Fibroblast of skin of scalp (primary cell): ENCODE measurements at places on chromosomes 2 and 18.

DNA sequence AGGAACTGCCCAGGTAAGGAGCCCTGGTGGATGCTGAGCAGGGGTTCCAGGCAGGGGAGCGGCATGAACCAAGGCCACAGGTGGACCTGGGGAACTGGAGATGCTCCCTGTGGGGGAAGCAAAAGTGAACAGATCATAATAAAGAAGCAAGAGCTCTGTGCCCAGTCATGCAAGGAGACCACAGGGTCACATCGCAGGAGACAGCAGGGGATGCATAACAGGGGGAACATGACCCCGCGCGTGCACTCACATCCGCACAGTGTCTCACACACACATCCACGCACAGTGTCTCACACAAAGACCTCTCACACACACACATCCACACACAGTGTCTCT is 473.3 kb upstream of the HS6ST1 start:
- no peak for DNase-seq

- no peak for DNase-seq
Observed at GRCh38 chr2:147482111-147482895, 362.5 kb upstream of the ACVR2A start.

GRCh38 chr2:2640371-2640770 is 309.3 kb upstream of the MYT1L start:
- no peak for DNase-seq

DNA sequence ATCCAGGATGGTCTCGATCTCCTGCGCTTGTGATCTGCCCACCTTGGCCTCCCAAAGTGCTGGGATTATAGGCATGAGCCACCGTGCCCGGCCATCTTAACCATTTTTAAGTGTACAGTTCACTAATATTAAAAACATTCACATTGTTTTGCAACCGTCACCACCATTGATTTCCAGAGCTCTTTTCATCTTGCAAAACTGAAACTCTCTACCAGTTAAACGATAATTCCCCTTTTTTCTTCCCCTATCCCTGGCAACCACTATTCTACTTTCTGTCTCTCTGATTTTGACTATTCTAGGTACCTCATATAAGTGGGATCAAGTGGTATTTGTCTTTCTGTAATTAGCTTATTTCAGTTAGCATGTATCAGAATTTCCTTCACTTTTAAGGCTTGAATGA is 16.8 kb upstream of the NEUROD1 start:
- no peak for DNase-seq

- peak; percentile 73 for DNase-seq
Observed at GRCh38 chr2:83900862-83901261, 558.2 kb downstream of the SUCLG1 start.

- DNase-seq, result no peak
Observed at GRCh38 chr2:85785871-85786270, 32.1 kb downstream of the ATOH8 start.
